Jurkat, Clone E6-1 (cell line): ENCODE measurements at places on chromosomes 5 and 9.

DNA sequence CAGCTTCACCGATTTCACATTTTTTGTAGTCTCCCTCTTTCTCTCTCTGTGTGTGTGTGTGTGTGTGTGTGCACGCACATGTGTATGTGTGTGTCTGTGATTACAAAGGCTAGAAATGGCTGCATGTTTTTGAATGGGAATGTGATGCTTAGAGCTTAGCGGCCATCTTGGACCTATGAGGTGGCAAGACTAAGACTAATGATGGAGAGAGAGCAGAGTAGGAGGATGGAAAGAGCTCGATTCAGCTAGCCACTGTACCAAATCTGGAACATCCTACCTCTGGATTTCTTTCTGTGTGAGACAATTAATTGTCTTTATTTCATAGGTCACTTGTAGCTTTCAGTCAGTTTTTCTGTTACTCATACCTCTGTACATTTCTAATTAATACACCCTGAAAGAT is 205.1 kb downstream of the PCSK1 start:
- no peak for DNase-seq

GRCh38 chr9:31623511-31623910 is 760.9 kb upstream of the ACO1 start:
- no peak for DNase-seq

DNA sequence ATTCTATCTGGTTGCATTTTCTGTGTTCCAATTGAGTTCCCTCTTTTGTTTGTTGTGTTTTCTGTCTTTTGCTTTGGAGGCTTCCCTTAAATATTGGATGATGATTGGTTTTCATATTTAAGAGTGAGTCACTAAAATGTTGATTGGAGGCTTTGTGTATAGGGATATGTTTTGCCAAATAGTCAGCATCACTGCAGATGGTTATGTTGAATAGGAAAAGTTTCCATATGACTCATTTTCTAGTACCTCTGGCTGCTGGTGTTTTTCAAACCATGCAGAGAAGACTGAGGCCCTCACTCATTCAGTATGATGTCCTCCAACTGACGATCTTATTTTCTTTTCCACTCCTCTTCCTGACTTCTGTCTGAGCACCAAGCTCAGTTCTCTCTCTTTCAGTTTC is 1290.0 kb downstream of the EFNA5 start:
- no peak for DNase-seq

- no peak for DNase-seq
Observed at GRCh38 chr5:139914218-139914807, 118.7 kb downstream of the PSD2 start.

- no peak for DNase-seq
Observed at GRCh38 chr5:13913962-13914361, 30.5 kb downstream of the DNAH5 start.

DNA sequence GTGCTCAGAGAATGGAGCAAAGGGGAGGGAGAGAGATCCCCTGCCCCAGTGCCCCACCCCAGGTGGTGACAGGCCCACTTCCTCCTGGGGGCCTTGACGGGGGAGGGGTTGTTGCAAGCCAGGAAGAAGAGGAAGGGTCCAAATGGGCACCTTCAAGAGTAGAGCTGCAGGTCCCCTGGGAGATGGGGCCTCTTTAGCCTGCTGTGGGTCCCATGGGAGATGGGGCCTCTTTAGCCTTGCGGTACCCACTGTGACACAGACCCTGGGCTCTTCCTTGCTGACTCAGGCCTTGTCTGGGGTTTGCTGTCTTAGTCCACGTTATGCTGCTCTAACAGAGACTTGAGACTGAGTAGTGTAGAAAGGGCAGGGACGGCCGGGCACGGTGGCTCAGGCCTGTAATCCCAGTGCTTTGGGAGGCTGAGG is 9.6 kb upstream of the TOR4A start:
- no peak for DNase-seq

- DNase-seq, result no peak
Observed at GRCh38 chr5:167665841-167666375, 625.5 kb upstream of the WWC1 start.

DNA sequence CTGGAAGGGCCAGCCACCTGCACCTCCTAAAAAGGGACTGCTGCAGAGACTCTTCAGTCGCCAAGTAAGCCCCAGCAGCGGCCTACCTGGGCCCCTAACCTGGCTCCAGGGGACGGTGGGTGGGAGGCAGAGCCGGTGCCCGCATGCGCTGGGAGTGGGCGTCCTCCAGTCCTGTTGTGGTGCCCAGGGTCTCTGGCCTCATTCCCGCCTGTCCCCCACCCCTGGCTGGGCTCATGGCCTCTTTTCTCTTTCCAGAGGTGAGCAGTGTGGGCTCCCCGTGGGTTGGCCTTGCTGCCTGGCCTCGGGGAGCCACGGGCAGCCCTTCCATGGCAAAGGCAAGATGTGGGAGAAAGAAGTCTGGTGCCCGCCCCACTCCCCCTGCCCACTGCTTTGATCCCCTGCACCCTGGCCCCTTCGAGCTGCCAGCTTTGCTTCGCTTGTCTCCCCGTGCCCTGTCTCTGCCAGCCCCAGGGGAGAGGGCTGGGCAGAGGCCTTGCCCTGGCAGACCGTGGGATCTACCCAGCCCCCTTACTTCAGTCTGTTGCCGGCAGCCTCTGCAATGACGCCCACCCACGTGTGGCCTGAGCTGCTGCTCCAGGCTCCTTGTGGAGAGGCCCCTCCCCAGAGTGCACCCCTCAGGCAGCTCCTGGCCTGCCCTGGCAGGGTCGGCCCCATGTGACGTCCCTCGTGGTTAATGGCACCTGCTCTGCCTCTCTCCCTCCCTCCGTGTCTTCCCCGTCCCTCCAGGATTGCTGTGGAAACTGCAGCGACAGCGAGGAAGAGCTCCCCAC is 5.4 kb upstream of the PRR7 start:
- DNase-seq, result no peak

DNA sequence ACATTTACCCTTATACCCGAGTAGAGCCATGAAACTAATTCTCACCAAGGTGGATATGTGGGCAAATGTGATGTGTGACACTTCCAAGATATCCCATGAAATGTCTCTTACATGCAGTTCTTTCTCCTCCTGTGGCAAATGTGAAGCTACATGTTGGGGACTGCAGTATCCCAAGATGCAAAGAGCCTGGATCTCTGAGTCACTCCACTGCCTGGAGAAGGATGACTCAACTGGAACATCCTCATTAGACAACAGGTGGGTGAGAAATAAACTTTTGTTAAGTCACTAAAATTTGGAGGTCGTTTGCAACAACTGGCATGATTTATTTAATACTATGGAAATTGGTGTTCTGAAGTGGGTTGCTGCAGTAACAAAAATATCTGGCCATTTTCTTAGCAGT is 36.5 kb upstream of the TENT4A start:
- DNase-seq, result no peak
